ENCODE measurements at places on chromosomes 4 and X. TPM values are rescaled to one million over a fixed set of nuclear protein-coding genes. Genes with fewer than 3 reads are reported as not detected.
A peak's percentile ranks its signal among the peaks of the same experiment; 100 is the strongest.

- no peak for DNase-seq
- no peak overlapping the region for H3K27ac ChIP-seq
- no peak overlapping the region for H3K4me3 ChIP-seq
Measured at GRCh38 chr4:141860974-141861373, 224.6 kb downstream of the IL15 start.

Gene F8A2
- not detected for total RNA-seq

Gene LIMCH1
- 13.8 TPM for total RNA-seq

DNA sequence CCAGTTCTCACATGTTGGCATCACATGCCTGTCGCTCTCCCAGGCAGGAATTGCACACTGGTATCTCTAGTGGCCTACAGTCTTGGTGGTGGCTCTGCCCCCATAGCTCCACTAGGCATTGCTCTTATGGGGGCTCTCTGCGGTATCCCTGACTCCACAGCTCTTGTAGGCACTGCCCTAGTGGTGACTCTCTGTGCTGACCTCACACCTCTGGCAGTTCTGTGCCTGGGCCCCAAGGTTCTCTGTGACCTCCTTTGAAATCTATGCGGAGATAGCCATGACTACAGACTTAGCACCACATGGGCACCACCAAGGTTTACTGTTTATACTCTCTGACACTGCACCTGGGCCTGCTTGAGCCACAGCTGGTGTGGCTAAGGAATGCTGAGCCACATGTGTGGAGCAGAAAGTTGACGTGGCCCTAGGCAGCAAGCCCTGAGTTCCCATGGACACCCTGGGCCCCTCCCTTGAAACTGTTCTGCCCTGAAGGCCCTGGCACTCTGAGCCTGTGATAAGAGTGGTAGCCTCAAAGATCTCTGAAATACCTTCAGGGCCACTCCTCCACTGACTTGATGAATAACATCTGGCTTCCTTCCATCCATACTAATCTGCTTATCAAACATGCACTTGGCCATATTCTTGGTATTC, 8.0 kb downstream of the SLC9B1 start:
- no peaks in the 10 kb centered on the region for H3K27me3 ChIP-seq
- no peaks in the 10 kb centered on the region for H3K36me3 ChIP-seq
- DNase-seq, result no peak
- H3K4me1 ChIP-seq, result no peaks in the 10 kb centered on the region
- H3K4me3 ChIP-seq, result no peak overlapping the region

DNA sequence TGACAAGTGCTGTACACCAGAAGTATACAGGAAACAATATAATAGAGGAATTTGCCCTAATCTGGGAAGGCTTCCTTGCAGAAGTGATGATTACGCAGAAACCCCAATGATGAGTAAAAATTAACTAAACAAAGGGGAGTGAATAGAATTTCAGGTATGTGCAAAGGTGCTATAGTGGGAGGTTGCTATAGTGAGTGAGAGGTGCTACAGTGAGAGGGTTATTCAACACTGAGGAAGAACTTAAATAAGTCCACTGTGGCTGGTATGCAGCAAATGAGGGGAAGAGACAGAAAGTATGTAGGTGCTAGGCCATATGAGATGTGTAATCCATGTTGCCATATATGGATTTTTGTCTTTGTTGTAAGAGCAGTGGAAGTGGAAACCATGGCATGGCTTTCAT, 69.5 kb downstream of the TRIM2 start:
- H3K27me3 ChIP-seq, result no peaks in the 10 kb centered on the region
- H3K27ac ChIP-seq, result no peak overlapping the region
- DNase-seq, result no peak
- peaks cover 5% of the 10 kb centered on the region for H3K4me1 ChIP-seq
- H3K4me3 ChIP-seq, result no peak overlapping the region

Gene SOWAHD
- total RNA-seq, result 1.8 TPM

DNA sequence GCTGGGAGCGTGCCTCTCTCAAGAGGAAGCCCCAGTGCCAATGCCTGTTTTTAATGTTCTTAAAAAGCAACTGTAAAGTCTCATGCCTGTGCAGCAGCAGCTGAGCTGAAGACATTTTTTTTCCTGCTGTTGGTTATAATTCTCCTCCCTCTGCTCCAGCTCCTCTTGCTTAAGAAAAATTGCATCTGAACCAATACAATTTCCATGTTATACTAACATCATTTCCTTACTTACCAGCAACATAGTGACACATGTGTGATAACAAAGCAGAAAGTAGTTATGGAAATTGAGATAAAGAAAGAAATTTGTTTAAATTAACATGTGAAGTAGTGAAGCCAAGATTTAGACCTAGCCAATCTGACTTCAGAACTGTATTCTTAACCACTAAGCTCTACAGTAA, 101.4 kb downstream of the TBC1D19 start:
- peaks cover 27% of the 10 kb centered on the region for H3K36me3 ChIP-seq
- H3K4me1 ChIP-seq, result no peaks in the 10 kb centered on the region
- no peak overlapping the region for H3K27ac ChIP-seq
- H3K4me3 ChIP-seq, result no peak overlapping the region
- no peak for DNase-seq
- H3K27me3 ChIP-seq, result no peaks in the 10 kb centered on the region

- no peaks in the 10 kb centered on the region for H3K27me3 ChIP-seq
- peak; percentile 22 for DNase-seq
- no peak overlapping the region for H3K27ac ChIP-seq
- H3K36me3 ChIP-seq, result no peaks in the 10 kb centered on the region
- no peak overlapping the region for H3K4me3 ChIP-seq
- H3K4me1 ChIP-seq, result no peaks in the 10 kb centered on the region
Measured at GRCh38 chrX:63506320-63506719, 155.2 kb upstream of the SPIN4 start.

DNA sequence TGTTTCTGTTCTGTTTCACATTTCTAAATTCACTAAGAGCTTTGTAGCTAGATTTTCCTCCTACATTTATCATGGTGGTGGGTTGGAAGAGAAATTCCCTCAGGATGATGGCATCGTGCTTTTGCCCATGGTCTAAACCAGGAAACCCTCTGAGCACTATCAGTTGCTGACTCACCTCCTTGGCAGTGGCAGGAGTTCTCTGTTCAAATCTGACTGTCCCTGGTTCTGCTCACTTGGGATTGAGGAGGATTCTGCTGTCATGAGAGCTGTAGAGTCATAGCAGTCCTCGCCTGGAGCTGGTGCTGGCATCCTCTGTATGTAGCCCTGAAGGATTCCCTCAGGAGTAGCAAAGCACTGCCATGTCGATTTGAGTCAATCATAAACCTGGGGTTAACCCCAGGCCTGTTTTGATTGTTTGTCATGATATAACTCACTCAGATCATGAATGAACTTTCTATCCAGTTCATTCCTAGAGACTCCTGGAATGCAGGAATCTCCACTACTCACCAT, 9.4 kb downstream of the TEX13A start:
- H3K4me1 ChIP-seq, result no peaks in the 10 kb centered on the region
- no peak for DNase-seq
- no peaks in the 10 kb centered on the region for H3K36me3 ChIP-seq
- no peaks in the 10 kb centered on the region for H3K27me3 ChIP-seq
- H3K4me3 ChIP-seq, result no peak overlapping the region

Gene FDCSP
- 7.4 TPM for total RNA-seq

DNA sequence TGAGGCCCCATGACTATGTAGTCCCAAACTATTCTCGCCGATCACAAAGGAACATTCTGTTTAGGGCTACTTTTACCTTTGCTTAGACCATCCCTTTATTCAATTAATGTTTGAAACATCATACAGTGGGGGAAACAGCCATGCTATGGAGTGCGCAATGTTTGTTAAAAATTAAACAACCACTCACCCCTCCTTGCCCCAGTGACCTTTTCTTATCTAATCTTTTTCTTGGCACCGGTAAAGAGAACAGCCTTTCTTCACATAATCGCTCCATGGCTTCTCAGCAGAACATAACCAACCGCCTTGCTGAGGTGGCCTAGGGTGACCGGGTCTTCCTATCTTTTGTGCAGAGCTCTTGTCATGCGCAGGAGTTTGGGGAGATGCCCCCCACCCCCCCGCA, 152.6 kb downstream of the VCX3A start:
- no peak overlapping the region for H3K4me3 ChIP-seq
- H3K27ac ChIP-seq, result peak overlapping the region; percentile 60
- H3K27me3 ChIP-seq, result no peaks in the 10 kb centered on the region
- no peaks in the 10 kb centered on the region for H3K4me1 ChIP-seq
- no peaks in the 10 kb centered on the region for H3K36me3 ChIP-seq

Gene RXFP1
- total RNA-seq, result 0.05 TPM

DNA sequence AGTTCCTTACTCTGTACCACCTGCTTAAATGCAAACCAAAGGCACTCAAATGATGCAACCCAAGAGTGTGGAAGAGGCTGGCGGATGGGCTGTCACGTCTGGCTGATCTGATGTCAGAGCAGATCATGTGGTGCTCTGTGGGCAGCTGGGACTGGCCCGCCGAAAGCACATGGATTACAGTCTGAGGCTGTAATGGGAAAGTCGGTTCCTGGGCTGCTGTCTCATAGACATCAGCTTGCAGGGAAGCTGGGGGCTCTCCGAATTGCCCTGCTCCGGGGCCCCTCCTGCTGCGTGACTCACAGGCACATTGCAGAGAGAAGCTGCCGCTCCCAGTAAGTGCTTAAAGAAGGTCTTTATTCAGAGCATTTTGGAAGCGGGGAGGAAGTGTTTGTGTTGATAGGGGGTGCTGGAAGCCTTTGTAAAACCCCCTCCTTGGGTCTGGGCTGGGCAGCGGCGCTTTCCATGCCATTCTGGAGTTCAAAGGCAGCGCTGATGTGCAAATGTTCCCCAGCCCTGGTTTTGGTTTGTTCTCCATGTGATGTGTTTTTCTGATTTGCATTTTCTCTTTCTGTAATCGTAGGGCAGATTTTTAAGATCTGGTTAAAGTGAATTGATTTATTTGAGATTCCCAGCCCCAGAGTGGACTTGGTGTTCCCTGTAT, 181.1 kb downstream of the LARP7 start:
- peaks cover 11% of the 10 kb centered on the region for H3K27me3 ChIP-seq
- no peak overlapping the region for H3K4me3 ChIP-seq
- no peaks in the 10 kb centered on the region for H3K4me1 ChIP-seq
- no peak for DNase-seq

Gene FRG2
- total RNA-seq, result 0.05 TPM

GRCh38 chrX:140507982-140508305, 3.1 kb upstream of the SOX3 start:
- no peak overlapping the region for H3K27ac ChIP-seq
- no peaks in the 10 kb centered on the region for H3K4me1 ChIP-seq
- H3K27me3 ChIP-seq, result peaks cover 48% of the 10 kb centered on the region
- no peak overlapping the region for H3K4me3 ChIP-seq

GRCh38 chr4:109169170-109169569, 133.3 kb downstream of the COL25A1 start:
- no peaks in the 10 kb centered on the region for H3K27me3 ChIP-seq
- no peaks in the 10 kb centered on the region for H3K4me1 ChIP-seq
- no peak overlapping the region for H3K27ac ChIP-seq
- H3K36me3 ChIP-seq, result no peaks in the 10 kb centered on the region
- no peak overlapping the region for H3K4me3 ChIP-seq

Gene PITX2
- 0.33 TPM for total RNA-seq

Gene KLHL13
- total RNA-seq, result 4.9 TPM

Gene RPS6KA6
- total RNA-seq, result 2.1 TPM

DNA sequence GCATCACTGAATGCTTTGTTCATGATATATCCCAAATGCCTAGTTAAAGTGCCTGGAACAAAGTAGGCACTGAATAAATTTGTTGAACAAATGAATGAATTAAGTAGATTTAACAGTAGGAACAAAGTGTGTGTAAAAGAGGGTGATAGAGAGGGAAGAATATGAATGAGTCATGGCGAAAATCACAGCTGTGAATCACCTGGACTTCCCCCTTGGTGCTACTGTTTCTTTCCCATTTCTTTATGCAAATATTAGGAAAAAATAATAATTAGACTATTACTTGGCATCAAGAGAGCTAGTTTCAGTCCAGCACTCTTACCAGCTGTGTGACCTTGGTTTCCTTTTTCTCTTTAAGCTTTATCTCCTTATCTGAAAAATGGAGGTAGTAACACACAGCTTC, 9.2 kb downstream of the SPIN3 start:
- H3K36me3 ChIP-seq, result no peaks in the 10 kb centered on the region
- H3K4me3 ChIP-seq, result no peak overlapping the region
- no peaks in the 10 kb centered on the region for H3K4me1 ChIP-seq

Gene ART3
- 0.61 TPM for total RNA-seq

DNA sequence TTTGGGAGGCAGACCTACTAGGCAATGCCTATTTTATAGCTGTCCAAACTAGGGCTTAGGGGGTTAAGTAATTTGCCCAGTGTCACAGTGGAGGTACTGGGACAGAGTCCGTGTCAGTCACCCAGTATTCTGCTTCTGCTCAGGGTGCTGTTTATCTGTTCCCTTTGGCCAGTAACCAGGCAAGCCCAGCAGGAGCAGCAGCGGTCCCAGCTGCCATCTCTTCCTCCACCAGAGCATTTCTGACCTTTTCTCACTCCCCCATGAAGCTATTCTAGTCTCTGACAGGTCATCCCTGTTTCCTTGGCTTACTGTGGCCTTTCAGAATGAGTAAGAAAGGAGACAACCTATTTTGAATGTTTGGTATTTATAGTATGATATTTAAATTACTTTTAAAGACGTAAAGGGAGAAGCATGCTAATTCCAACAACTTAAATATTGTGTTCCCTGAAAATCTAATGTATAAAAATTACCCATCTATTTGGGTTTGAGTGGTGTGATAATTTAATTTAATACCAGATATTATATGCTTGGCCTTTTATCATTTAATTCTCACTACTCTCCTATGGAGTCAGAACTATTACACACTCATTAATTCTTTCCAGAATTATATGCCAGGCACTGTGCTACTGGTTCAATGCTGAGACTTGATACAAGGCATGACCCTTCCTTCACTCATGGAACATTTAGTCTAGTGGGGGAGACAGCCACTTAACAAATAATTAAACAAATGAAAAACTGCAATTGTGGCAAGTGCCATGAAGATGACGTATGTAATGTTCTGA, 60.6 kb downstream of the RPS6KA3 start:
- no peak overlapping the region for H3K27ac ChIP-seq
- DNase-seq, result no peak

- peak; percentile 54 for DNase-seq
- no peak overlapping the region for H3K27ac ChIP-seq
- no peak overlapping the region for H3K4me3 ChIP-seq
Measured at GRCh38 chr4:10015140-10015753, 6.0 kb downstream of the SLC2A9 start.

GRCh38 chr4:8917868-8918783, 46.5 kb upstream of the HMX1 start:
- no peak overlapping the region for H3K27ac ChIP-seq
- no peak overlapping the region for H3K4me3 ChIP-seq
- peak; percentile 21 for DNase-seq
- no peaks in the 10 kb centered on the region for H3K27me3 ChIP-seq

Gene MAGEB1
- total RNA-seq, result 0.05 TPM

- DNase-seq, result no peak
- no peaks in the 10 kb centered on the region for H3K36me3 ChIP-seq
- no peaks in the 10 kb centered on the region for H3K4me1 ChIP-seq
- H3K27ac ChIP-seq, result no peak overlapping the region
Measured at GRCh38 chrX:114650351-114650750, 66.5 kb downstream of the HTR2C start.

GRCh38 chr4:121183361-121183760, 19.2 kb upstream of the TNIP3 start:
- H3K27me3 ChIP-seq, result no peaks in the 10 kb centered on the region
- H3K4me1 ChIP-seq, result peaks cover 14% of the 10 kb centered on the region
- no peaks in the 10 kb centered on the region for H3K36me3 ChIP-seq
- peak; percentile 44 for DNase-seq
- no peak overlapping the region for H3K4me3 ChIP-seq

Data from thymus (tissue), 14 donors.